ENCODE measurements at places on chromosomes 16 and 17. TPM values are rescaled to one million over a fixed set of nuclear protein-coding genes. Genes with fewer than 3 reads are reported as not detected.

DNA sequence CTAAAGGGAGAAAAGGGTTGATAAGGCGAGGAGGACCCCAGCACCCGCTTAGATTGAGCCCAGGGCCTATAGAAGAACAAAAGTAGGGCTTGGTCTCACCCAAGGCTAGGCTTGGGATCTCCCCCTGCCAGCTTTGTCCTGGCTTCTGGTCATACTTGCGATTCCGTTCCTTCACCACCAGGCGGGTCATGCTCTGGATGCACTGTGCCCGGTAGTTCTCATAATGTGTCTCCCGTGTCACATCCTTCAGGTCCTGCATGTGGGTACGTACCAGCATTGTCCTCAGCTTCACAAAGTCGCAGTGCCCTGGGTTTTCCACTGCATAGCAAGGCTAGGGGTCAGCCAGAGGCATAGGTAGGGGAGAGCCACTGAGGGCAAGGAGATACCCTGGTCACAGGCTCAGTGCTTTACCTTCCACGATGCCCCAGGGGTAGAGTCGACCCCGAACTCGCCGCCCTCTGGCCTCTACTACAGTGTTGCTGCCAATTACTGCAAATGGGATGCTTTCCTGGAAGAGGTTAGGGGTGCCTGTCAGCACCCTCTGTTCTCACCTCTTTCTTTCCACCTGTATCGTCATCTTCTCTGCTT lies 6.5 kb upstream of the MTMR4 start:
- peak; percentile 83 for DNase-seq

DNA sequence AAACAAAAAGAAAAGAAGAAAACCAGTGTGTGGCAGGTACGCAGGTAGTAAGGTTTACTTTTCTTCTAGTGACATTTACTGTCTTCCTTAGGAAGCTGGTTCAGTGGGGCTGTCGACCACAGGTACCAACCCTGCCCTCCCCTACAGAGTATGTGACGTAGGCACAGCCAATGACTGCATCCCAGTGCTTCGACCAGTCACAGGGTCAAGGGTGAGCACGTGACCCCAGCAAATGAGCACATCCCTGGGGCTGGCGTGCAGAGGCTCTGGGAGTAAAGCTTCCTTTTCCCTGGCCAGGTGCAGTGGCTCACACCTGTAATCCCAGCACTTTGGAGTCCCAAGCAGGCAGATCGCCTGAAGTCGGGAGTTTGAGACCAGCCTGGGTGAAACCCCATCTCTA lies 38.9 kb upstream of the PLCG2 start:
- DNase-seq = peak; percentile 64

DNA sequence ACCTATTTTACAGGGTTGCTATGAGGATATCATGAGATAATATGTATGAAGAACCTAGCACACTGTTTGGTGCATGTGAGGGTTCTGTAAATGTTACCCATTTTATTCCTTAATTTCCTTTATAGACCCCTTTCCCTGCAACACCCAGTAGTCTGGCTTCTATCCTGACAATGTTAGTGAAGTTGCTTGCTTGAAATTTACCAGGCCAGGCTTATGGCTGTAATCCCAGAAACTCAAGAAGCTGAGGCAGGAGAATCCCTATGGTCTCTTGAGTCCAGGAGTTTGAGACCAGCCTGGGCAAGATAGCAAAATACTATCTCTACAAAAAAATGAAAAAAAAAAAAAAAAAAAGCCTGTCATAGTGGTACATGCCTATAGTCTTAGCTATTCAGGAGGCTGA lies 722.0 kb downstream of the MAF start:
- DNase-seq = no peak

DNA sequence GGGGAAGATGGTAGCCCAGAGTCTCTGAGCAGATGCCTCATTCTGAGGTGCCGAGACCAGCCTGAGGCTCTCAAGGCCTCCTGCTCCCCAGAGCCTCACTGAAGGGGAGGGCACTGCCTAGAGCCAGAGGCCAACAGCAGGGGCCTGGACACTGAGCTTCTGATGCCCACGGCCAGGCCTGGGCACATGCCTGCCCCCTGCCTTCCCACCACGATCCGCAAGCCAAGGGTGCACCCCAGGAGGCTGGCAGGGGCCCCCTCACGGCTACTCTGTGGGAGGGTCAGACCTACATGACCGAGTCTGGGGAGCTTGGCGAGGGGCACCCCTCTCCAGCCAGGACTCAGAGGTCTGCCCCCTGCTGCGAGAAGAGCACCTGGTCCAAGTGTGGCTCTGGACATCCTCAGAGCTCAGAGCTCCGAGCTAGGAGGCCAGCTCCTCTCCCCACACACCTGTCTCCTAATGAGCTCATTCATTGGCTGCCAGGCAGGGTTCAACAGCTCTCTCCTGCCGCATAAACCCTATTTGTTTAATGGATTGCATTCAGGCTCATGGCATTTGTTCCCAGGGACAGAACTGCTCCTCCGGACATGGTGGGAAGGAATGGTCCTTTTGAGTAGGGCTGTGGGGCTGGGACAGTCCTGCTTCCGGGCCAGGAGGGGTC lies 13.9 kb downstream of the OTOP3 start:
- DNase-seq = no peak

DNA sequence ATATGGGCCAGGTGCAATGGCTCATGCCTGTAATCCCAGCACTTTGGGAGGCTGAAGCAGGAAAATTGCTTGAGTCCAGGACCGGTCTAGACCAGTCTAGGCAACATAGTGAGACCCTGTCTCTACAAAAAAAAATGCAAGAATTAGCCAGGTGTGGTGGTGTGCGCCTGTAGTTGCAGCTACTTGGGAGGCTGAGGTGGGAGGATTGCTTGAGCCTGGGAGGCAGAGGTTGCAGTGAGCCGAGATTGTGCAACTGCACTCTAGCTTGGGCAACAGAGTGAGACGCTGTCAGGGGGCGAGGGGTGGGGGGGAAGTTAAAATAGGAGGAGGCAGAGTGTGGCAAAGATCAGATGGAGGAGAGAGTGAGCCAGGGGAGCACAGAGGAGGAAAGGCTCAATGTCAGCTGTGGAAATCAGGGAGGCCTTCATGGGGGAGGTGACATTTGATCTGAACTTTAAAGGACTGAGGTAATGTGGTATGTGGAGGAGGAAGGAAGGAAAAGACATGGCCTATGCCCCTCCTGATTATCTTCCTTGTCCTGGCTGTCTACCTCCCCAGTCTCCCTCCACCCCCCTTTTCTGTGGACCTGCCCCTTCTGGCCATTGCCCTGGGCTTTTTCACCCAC lies 4.7 kb upstream of the GOT2 start:
- DNase-seq = no peak

DNA sequence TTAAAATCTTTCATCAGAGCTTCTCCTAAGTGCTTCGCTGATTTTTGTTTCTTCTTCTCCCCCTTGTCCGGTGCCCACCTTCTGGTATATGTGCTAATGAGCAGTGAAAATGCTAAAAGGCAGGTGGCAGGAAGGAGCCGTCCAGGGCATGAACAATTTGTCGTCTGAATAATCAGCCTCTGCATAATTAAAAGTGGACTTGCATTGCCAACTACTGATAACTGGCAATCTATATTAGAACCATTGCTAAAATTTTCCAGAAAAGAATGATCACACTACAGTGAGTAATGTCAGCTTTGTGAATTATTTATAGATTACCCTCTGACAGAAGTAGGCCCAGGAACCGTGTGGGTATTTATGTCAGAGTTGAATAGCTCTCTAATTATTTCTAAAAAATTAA lies 28.1 kb downstream of the SERPINF1 start:
- no peak for DNase-seq

GRCh38 chr16:88971371-88972097 lies 5.5 kb downstream of the CBFA2T3 start:
- no peak for DNase-seq

GRCh38 chr17:9284884-9285283 lies 263.6 kb downstream of the NTN1 start:
- peak; percentile 31 for DNase-seq

- DNase-seq = no peak
Observed at GRCh38 chr16:89983536-89983935, 35.0 kb downstream of the DEF8 start.

- DNase-seq = no peak
Observed at GRCh38 chr16:15686287-15686686, 36.2 kb downstream of the NDE1 start.

- DNase-seq = peak; percentile 76
Observed at GRCh38 chr16:73713778-73714495, 582.7 kb upstream of the PSMD7 start.

- no peak for DNase-seq
Observed at GRCh38 chr17:1644493-1645206, 882 bp downstream of the SCARF1 start.

DNA sequence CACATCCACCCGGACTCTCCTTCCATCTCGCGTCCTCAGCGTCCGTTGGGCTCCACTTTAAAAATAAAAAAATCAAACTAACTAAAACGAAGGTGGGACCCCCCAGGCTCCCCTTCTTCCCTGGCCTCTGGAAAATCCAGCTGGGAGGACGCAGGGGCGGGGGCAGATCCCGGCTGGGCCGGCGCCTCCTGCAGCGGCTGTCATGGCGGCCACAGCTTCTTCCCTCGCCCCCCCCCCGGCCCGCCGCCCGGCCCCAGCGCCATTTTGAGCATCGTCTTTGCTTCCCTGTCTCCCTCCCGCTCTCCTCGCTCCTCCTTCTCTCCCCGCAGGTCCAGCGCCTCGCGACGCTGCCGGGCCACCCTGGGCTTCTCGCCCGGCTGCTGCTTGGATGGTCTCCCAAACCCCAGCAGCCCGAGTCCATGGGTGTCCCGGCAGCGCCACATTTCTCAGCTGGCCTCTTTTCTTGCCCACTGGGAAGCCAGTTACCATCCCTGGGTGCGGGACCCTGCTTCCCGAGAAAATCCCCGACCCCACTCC lies 3.3 kb downstream of the HOXB2 start:
- DNase-seq = peak; percentile 59

DNA sequence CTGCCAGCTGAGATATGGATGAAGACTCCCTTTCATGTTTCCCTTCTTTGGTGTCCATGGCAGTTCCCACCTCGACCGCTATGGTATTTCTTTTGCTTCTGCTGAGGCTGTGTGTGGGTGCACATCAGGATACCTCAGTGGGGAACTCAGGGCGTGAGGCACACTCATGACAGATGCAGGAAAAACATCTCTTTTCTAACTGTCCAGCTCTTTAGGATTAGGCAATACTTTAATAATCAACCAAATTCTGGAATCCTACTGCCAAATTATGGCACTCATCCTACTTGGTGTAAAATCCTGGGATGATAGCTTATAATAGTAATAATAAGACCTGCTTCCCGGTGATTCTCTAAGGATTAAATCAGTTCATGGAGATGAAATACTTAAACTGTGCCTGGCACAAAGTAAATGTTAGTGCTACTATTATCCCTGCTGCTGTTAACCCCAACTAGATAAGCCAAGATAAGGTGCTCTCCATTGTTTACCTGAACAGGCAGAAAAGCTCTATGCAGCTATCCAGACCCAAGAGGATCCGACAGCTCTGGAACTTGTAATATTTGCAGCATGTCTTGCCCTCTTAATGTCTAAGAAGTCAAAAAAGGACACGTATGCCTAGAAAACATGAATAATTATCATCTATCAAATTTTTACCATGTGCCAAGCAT lies 543.3 kb downstream of the WWOX start:
- no peak for DNase-seq

DNA sequence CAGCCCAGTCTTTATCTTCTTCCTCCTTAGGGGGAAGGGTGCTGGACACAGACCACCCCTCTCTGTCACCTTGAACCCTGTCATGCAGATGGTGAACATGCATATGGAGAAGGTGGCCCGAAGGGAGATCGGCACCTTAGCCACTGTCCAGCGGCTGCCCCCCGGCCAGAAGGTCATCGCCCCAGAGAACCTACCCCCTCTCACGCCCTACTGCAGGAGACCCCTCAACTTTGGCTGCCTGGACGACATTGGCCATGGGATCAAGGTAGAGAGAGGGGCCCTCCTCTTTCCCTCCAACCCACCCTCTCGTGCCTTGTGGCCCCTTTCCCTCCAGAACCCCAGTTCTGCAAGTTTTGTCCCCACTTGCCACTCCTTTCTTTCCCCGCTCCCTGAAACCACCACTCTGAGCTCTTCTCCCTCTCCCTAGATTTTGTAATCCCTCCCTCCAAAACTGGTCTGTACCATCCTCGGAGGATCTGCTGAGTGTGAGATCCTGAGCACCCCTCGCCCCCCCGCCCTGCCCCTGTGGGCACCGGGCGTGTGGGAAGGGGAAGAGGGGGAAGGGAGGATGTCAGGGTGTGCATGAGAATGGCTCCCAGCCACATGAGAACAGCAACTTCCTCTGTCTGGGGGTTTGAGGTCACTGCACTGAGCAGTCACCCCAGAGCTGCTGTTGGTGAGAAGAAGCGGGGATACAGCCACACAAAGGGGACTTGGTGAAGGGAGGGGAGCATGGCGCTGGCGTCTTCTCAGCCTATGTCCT lies 7.3 kb downstream of the ABI3 start:
- no peak for DNase-seq

DNA sequence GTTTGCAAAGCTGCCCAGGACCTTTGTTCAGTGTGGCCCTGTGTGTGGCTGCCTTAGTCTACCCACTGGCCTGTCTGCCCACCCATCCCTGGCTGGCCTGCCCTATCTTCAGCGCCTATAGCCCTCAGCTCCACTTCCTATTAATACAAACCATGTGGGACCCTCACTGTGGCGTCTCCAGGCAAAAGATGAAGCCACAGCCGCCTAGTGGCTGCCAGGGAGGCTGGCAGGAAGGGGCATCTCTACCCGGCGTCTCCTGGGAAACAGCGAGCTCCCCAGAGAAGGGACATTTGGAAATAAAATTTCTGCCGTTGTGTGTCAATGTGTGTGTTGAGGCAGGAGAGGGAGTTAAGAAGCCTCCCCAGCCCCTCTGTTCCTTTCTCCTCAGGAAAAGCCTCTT lies 31.5 kb downstream of the NEUROD2 start:
- peak; percentile 83 for DNase-seq

- no peak for DNase-seq
Observed at GRCh38 chr17:6352801-6353560, 81.9 kb downstream of the AIPL1 start.

GRCh38 chr16:18969050-18969854 lies 14.5 kb upstream of the TMC7 start:
- peak; percentile 89 for DNase-seq

DNA sequence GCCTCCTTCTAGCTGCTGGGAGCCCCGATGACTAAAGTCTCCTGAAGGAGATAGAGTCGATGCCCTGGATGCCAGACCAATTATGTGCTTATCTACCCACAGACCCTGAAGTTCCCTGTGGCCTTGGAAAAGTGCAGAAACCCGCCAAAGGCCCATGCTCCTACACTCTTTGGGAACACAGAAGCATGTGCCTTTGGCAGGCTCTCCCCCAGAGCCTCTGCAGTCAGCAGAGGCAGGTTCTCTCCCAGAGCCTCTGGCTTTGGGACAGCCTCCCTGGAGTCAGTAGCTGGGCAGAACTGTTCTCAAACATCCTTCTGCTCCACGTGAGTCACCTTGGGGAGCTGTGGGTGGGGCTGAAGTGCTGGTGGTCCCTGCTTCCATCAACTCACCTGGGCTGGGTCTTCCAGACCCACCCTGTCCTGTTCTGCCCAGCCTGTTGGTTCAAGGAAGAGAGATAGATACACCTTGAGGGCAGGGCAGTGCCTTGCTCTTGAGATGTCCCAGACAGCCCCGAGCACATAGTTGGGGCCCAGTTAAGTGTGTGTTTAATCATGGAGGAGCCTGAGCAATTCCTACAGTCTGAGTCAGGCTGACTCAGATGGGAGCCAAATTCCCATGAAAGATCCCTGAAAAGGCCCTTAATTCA lies 3.2 kb upstream of the CDK5RAP3 start:
- no peak for DNase-seq

Gene SMARCD2
- total RNA-seq = 133 TPM

Gene CES1
- total RNA-seq = not detected

Gene TBC1D3G
- total RNA-seq = not detected

Gene MMP2
- 43.8 TPM for total RNA-seq

Gene EVI2B
- total RNA-seq = not detected

Gene OR4D1
- total RNA-seq = 0.10 TPM

Gene RDM1
- 3.9 TPM for total RNA-seq

Gene WNT9B
- total RNA-seq = 0.62 TPM

Gene TBC1D3
- not detected for total RNA-seq

Gene INCA1
- total RNA-seq = 2.1 TPM

Gene HIC1
- total RNA-seq = not detected
